ENCODE measurements at places on chromosomes 1 and 21.

DNA sequence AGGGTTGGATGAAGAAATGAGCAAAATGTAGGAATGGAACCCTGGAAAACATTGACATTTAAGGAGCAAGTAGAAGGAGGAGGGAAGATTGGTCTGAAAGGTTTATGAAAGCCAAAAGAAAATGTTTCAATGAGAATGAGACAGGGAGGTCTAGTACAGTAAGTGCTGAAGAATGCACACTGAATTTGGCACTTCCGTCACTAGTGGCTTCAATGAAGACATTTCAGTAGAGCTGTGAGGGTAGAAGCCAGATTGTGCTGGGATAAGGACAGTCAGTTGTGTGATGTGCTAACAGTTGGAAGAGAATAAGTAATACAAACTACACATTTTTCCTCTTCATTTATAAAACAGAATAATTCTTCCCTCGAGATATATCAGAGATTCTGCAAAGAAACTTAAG, 17.1 kb downstream of the THEM4 start:
- DNase-seq = no peak

DNA sequence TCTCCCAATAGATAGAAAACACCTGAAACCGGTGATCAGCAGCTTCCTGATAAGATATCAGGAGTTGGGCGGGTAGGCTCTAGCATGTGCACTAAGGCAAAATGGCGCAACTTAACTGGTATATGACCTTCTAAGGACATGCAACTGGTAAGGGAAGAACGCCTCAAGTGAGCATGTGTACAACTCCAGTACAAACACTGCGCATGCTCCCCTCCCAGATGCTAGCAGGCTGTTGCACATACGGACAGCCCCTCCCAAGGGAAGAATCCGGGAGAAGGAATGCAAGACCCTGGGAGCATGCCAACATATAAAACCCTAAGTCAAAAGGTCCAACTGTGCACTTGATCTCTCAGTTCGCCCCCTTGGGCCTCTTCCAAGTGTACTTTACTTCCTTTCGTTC, 110.8 kb downstream of the TSEN15 start:
- no peak for DNase-seq

DNA sequence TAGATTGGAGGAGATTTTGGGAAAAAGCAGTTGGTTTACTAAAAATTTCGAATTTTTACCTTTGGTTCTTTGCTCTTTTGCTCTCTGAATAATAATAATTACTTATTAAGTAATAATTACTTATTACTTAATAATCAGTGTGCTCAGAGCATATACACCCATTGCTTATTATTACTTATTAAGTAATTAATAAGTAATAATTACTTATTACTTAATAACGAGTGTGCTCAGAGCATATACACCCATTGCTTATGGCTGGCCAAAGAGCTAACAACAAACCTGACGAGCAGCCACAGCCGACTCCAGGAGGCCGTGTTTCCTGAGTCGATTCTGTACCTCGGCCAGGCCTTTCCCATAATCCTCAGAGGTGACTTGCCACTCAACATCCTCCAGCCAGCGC, 20.5 kb downstream of the SPTA1 start:
- DNase-seq = no peak

GRCh38 chr21:37193006-37193405, 74.1 kb downstream of the VPS26C start:
- DNase-seq = no peak

DNA sequence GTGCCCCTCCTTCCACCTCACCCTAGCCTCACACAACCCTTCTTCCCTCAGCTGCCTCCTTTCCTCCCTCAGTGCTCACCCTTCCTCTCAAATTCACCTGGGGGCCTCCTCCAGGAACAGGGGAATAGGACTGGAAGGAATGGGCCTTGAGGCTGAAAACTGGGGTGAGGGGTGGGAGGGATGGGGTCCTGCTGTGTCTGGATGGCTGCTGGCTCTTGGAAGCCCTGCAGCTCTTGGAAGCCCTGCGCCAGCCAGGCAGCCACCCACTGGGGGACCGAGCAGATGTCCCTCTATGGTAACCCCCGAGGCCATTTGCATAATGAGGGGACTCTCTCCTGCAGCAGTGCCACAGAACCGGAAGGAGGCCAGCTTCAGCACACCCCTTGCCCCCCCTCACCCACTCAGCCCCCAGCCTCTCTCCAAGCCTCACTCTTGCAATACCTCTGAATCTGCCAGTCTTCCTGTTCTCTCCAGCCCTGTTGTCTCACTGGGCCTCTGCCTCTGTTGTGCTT, 85.2 kb downstream of the KIRREL1 start:
- DNase-seq = no peak

DNA sequence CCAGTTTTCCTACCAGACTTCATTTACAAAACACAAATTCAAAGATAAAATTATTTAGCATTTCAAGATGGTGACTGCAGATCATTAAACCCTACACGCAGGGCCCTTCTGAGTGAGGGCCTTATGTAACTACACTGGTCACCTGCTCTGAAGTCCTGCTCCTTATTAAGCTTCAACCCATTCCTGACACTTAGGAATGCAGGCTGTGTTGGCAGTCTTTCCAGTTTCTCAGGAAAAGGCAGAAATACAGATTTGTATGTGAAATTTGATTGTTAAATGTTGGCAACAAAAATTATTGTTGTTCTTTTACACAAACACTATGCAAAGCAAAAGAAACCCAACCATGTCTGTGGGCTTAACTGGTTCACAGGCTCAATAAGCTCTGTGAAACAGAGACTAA, 25.8 kb upstream of the BCAS2 start:
- no peak for DNase-seq

- DNase-seq = peak; percentile 51
Measured at GRCh38 chr1:203286161-203286984, 18.9 kb upstream of the BTG2 start.

DNA sequence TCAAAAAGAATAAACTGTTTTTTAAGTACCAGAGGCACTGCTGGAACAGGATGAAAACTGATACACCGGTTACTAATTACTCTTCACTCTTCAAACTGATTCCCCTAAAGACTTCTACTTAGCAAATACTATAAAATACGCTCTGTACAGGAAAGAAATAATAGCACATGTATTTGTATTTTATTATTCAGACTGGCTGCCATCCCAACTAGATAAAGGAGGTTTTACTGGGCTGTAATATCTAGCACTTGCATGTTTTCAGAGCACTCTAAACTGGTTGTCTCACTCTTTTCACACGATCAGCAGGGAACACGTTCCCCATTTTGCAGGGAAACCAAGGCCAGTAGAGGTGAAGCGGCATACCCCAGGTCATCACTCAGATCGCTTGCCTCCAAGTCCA, 9.2 kb downstream of the SMIM12 start:
- no peak for DNase-seq

GRCh38 chr1:5858246-5858645, 134.0 kb downstream of the NPHP4 start:
- no peak for DNase-seq

DNA sequence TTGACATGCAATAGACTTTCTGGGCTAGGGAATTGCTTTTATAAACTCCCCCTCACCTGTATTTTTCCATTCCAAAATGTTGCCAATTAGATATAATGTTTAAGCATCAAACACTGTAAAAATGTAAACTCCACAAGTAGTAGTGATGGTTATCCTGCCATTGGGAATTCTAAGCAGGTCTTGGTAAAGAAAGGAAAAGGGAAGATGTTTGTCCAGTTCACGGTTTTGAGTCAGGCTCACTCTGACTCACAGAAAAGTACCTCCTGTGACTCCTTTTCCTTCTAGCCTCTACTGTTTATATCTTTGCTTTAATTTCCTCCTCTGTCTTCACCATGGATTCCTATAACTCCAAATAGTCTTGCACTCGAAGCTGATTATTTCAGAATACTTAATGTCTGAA, 19.0 kb upstream of the PTPN14 start:
- no peak for DNase-seq

DNA sequence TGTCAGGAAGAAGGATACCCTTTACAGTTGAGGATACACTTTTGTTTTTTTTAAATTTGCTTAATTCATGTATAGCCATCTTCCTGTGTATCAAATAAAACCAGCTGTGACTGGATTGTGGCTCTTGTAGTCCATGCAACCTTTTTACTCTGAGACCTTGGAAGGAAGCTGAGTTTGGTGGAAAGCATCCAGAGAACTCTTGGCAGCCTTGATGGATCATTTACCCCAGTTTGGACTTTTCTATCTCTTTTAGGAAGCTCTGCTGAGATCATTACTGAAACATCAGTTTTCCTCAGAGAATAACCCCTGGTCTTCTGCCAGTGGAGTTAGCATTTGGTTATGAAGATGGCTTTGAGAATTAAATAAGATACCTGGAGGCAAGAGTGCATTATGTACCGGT, 21.2 kb upstream of the APOBEC4 start:
- no peak for DNase-seq

DNA sequence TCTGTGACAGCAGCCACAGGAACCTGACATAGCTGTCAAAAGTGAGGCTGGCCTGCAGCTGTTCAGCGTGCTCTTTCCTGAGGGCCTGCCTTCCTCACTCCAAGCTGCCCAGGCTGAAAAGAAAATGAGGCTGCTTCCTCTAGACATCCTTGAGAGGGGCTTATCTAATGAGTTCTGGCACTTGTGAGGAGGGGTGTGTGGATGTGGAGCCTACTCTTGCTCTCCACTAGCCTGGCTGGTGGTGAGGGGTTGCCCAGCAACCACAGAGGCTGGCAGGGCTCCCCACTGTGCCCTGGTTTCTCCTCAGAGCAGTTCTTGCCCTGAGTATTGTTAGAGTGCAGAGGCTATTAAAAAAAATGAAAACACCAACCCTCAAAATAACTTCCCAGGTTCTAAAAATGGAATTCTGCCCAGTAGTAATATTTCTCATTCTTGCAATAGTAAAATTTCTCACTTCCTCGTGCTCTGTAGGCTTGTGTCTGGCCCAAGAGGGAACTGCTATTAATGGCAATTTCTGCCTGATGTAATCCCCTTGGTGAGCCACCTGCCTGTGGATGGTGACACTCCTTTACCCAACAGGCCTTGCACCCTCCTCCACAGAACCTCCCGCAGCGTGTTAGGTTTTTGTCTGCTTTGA, 52.6 kb upstream of the EPS8L3 start:
- DNase-seq = no peak

- DNase-seq = no peak
Measured at GRCh38 chr1:43832255-43832654, 101.3 kb upstream of the ARTN start.

DNA sequence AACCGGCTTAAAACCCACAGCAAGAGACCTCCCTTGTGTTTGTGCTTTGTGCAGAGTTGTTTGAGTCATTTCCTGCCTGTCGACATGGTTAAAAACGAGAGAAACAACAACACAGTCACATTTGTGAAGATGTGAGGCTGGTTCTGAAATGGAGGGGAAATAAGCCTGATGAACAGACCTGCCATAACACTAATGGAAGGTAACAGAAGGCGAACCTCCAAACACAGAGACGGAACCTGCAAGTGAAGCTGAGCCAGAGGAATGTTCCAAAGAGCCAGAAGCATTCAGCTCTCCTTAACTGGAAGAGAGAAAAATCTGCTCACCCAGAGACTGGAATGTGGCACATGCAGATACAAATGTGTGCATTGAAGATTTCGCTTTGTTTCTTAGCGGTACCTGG, 53.2 kb upstream of the RAVER2 start:
- DNase-seq = no peak

GRCh38 chr1:9035226-9035625, 9.0 kb upstream of the SLC2A7 start:
- DNase-seq = peak; percentile 4

- no peak for DNase-seq
Measured at GRCh38 chr1:168069384-168069783, 67.3 kb downstream of the GPR161 start.

GRCh38 chr1:41981796-41982195, 63.1 kb upstream of the HIVEP3 start:
- no peak for DNase-seq

DNA sequence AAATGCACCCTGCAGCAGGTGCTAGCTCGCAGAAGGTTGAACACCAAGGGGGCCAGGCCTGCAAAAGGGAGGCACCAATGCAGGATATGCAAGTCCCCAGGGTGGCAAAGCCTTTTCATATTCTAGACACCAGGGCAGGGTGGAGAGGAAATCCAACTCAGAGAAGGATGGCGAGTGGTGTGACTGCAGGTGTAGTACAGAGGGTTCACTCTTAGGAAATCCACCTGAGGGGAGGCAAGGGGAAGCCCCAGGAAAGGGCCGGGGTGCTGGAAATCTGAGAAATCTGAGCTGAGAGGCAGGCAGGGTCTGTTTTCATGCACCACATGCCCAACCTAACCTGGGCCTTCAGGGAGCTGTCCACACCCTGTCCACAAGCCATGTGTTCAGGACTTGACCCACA, 163.2 kb upstream of the CTTNBP2NL start:
- DNase-seq = no peak

GRCh38 chr1:17655169-17655568, 100.0 kb upstream of the ACTL8 start:
- no peak for DNase-seq

DNA sequence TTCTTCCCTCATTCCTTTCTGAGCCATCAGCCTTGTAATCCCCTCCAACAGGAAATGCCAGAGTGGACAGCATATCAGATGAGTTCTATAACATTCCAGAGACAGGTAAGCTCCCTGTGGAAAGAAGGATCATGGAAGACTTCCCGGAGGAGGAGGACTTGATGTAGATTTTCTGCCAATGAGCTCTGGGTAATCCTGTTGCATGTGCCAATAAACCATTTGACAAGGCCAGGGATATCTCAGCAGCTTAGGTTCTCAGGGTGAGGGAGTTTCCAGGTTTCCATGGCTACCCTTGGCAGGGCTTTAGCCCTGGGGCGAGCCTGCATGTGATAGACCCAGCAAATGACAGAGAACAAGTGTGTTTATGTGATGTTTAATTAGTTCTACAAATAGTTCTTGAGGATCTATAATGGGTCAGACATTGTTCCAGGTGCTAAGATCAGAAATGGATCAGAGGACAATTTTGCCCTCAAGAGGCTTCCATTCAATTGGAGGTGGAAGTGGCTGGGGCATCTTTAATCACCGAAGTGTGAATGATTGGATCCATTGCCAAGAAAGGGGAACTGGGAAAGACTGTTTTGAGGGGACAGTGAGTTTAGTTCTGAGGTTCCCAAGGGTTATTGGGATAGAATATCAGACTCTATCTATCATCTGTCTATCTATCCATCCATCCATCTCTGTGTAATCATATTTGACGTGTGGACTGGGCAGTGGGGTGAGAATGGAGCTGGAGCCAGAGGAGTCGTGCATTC, 6.9 kb downstream of the PLA2G5 start:
- DNase-seq = no peak

GRCh38 chr1:38151399-38151798, 104.8 kb upstream of the POU3F1 start:
- DNase-seq = no peak

GRCh38 chr1:76425201-76426145, 350.9 kb downstream of the ST6GALNAC3 start:
- DNase-seq = no peak

GRCh38 chr1:236149003-236149595, 6.8 kb downstream of the GPR137B start:
- no peak for DNase-seq

Data from upper lobe of right lung (tissue), 1 donor.